ENCODE measurements at places on chromosomes 6 and 20. TPM values are rescaled to one million over a fixed set of nuclear protein-coding genes. Genes with fewer than 3 reads are reported as not detected.

- DNase-seq = no peak
These were observed 190.8 kb downstream of the TBC1D32 start for GRCh38 chr6:121143476-121143875.

GRCh38 chr6:56223995-56224394 is 23.4 kb downstream of the COL21A1 start:
- no peak for DNase-seq

DNA sequence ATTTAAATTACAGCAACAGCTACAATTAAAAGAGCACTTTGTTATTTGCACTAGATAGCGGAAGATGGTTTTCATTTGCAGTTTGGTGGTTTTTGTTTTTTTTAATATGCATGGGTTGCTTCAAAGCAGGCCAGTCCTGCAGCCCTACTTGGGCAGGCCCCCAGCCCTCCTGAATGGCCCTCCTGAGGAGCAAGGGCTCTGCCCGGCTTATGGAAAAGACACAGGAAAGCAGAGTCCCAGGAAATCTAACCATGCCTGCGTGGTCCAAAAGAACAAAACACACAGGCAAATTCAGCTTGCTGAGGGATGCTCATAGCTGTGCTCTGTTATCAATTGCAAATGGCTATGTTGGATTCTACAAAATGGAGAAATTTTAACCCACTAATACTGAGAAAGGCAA is 371.1 kb upstream of the ARID1B start:
- DNase-seq = no peak

Gene KCNK16
- not detected for total RNA-seq

Gene ENPP5
- total RNA-seq = 3.7 TPM

Data from aorta (tissue), 5 donors.